Natural killer cell (primary cell): ENCODE measurements at places on chromosomes 12 and 14. TPM values are rescaled to one million over a fixed set of nuclear protein-coding genes. Genes with fewer than 3 reads are reported as not detected.

The PPM1H gene
- total RNA-seq = 0.18 TPM

- DNase-seq = no peak
These were observed 57.9 kb upstream of the TMX1 start for GRCh38 chr14:51182131-51182565.

The TFCP2 gene
- 34.8 TPM for total RNA-seq

- DNase-seq = no peak
These were observed 169.9 kb downstream of the KTN1 start for GRCh38 chr14:55749946-55750345.

DNA sequence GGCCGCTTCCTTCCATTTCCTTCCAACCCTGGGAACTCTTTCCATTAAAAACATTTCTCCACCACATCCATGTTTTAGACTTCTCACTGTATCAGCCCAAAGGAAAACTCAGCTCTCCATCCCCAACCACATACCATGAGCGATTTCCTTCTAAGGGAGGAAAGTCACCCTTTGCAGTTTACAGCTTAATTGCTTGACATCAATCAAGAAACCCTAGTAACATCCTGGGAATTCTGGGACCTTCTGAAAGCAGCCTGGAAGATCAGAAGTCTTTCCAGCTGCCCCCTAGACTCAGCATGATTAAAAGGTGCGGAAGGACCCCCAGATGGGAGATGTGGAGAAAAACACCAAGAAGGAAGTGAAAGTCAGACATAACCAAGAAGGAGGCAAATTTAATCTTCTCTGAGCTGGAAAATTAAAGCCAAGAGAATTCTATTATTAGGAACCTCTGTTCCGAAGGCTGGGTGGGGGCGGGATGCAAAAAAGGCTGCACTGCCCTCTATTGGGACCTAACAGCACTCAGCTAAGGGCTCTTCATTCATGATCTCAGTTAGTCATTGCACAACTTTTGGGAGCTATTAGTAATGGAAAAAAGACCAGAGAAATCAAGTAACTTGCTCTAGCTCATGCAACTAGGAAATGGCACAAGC, 73.3 kb upstream of the PLXNC1 start:
- peak; percentile 52 for DNase-seq

DNA sequence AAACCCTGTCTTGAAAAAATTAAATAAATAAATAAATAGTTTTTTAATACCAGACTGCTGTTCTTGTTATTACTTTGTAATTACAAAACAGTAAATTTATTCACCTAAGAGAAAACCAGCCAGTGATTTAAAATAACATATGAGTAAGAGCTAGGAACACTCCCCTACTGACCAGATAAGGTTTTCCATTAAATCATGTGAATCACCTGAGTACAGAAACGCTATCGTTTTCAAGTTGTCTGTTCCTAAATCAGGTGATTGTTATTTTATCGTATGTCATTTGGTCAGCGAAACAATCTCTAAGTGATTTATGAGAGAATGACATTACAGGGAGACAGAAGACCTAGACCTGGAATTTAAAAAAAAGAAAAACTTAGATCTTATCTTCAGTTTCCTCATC, 47.3 kb downstream of the RPS29 start:
- DNase-seq = no peak

DNA sequence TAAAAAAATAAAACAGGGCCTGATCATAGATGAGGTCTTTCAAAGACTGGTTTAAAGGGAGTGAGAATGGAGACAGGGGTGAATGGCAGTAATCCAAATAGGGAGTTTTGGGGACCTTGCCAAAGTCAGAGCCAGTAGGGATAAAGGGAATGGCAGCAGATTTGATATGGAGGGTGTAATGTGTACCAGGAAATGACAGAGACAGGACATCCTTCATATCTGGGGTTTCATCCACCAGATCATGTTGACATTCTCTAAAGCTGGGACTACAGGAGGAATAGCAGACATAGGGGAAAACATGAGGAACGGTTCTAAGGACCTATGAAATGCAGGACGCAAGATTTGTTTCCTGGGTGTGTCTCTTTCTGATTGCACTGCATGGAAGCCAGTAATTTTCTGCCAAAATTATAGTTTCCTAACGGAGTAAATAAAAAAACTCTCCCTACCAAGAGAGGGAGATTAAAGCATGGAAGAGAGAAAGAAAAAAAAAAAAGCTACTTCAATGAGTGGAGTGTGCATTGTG, 169.9 kb downstream of the PRKD1 start:
- DNase-seq = no peak

The KRT78 gene
- total RNA-seq = not detected

DNA sequence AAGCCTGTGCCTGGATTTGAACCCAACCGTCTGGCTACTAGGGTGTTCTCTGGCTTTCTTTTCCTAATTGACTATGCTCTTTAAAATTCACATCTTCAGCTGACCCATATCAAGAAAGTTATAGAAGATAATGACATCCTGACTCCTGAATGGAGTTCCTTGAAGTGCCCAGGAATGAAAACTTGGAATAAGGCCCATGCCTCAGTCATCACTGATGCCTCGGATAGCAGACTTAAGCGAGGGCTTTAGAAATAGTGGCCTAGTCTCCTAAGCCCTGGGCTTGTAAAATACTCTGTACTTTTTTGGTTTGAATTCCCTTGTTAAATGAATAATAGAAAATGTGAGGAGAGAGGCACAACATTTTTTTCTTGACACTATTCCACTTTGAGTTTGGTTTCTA, 39.0 kb downstream of the CHST11 start:
- DNase-seq = no peak

GRCh38 chr12:118840399-118840798, 140.9 kb upstream of the SRRM4 start:
- DNase-seq = no peak

DNA sequence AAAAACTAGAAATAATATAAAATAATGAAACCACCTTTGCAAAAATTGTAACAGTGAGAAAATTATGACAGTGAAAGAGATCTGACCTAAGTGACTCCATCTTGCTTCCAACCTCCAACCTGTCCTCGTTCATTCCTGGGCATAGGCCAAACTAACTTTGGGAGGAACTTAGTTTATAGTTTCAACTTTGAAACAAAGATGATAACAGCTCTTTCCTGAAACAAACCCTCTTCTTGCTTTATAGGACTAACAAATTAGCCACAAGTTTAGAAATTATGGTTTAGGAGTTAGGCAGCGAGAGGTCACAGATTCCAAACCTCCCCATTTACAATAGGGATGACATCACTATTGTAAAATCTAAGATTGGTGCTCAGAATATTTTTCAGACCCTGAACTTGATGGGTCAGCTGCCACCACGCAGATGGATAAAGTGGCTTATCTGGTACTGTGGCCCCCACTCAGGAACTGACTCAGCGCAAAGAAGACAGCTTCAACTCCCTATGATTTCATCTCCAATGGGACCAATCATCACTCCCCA, 32.8 kb upstream of the OR10AD1 start:
- no peak for DNase-seq

DNA sequence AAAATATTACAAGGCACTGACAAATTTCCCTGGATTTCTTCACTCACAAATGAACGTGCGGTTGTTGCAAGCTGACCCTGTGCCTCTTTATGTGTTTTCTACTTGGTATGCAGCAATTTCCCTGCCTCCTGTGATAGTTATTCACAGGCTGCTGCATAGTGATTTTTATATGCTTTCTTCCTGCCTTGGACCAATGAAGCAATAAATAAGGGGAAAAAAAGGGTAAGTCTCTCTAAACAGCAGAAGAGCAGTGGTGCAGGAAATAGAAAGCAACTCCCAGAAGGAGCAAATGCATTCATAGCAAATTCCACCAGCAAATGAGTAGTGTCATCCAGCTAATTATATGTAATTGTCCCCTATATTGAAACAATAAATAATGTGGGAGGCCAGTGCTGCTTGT, 737.9 kb downstream of the GALC start:
- DNase-seq = no peak

DNA sequence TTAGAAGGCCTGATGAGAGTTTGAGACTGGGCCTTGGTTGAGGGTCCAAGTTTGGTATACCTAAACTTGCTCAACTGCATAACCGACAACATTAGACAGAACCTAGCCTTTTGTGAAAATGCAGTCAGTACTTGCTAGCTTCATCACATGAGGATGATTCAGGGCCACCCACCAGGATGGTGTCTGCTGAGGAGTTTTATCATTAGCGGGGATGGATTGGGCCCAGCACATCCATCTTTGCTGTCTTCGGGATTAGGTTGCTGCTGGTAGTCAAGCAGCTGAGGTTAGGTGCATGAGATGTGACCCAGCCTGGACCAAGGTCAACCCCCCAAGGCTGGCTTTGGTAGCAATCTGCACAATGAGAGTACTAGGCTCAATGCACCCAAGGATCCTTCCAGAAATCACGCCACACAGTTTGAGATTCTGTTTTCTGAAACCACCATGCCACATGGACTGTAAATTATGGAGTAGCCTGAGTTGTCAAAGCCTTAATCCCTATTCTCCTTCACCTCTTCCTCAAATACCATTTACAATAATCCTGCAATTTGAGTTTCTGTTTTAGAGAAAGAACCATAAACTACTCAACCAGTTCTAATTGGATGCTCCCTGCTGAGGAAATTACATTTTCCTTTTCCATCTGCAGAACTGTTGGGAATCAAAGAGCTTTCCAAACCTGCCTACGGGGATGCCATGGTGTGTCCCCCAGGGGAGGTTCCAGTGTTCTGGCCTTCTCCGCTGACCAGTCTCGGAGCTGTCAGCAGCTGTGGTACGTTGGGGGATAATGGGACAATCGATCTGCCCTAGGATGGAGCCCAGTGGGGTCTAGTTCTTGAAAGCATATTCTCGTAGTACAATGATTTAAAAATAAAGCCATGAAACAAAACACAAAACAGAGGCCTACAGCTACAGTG, 61.7 kb downstream of the DGLUCY start:
- no peak for DNase-seq

The GPR84 gene
- 0.59 TPM for total RNA-seq

GRCh38 chr12:94817695-94818075, 167.3 kb upstream of the TMCC3 start:
- no peak for DNase-seq

- DNase-seq = no peak
These were observed 444.8 kb downstream of the ATP23 start for GRCh38 chr12:58386136-58386535.

The CLEC4C gene
- total RNA-seq = not detected
